Suprapubic skin (tissue), 4 donors: ENCODE measurements at places on chromosomes 1 and 21.

DNA sequence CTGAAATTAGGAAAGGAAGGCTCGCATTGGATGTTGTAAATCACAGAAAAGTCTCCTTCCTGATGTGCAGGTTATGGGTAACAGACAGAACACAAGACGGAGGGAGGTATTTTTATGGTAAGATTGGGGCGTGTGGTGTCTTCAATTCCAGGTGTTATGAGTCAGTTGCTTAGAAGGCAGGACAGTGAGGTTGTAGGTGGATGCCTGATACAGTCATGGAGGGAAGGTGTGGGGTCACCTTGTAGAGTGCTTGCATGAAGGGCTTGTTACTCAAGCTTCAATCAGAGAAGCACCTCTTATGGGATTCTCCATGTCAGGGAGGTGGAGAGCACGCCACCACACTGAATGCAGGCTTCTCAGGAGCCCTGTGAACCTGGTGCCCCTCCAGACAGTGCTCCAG is 63.1 kb downstream of the C1orf21 start:
- DNase-seq: no peak

- peak; percentile 76 for DNase-seq
These were observed 116.8 kb downstream of the TOMM20 start for GRCh38 chr1:235011599-235012435.

GRCh38 chr1:230167419-230167852 is 100.4 kb downstream of the GALNT2 start:
- no peak for DNase-seq

GRCh38 chr1:118911571-118911970 is 76.6 kb downstream of the TBX15 start:
- no peak for DNase-seq

- DNase-seq: no peak
These were observed 53.6 kb downstream of the KIAA1614 start for GRCh38 chr1:180966312-180966711.

- DNase-seq: no peak
These were observed 59.5 kb downstream of the RHOU start for GRCh38 chr1:228794810-228795209.

GRCh38 chr1:226076378-226076777 is 13.9 kb downstream of the H3-3A start:
- no peak for DNase-seq
